Endothelial cell of umbilical vein (primary cell): ENCODE measurements at places on chromosomes 16 and 17. TPM values are rescaled to one million over a fixed set of nuclear protein-coding genes. Genes with fewer than 3 reads are reported as not detected.

The TM4SF5 gene
- not detected in 2 replicates for total RNA-seq

- no peak for DNase-seq
Observed at GRCh38 chr16:1216296-1216619, 8.8 kb downstream of the TPSG1 start.

GRCh38 chr16:67654403-67654911 lies 5.6 kb downstream of the ACD start:
- no peak for DNase-seq

The IGFALS gene
- total RNA-seq = not detected in 2 replicates

- peak; percentile 56 for DNase-seq
Observed at GRCh38 chr16:20850981-20851380, 44.7 kb downstream of the REXO5 start.

DNA sequence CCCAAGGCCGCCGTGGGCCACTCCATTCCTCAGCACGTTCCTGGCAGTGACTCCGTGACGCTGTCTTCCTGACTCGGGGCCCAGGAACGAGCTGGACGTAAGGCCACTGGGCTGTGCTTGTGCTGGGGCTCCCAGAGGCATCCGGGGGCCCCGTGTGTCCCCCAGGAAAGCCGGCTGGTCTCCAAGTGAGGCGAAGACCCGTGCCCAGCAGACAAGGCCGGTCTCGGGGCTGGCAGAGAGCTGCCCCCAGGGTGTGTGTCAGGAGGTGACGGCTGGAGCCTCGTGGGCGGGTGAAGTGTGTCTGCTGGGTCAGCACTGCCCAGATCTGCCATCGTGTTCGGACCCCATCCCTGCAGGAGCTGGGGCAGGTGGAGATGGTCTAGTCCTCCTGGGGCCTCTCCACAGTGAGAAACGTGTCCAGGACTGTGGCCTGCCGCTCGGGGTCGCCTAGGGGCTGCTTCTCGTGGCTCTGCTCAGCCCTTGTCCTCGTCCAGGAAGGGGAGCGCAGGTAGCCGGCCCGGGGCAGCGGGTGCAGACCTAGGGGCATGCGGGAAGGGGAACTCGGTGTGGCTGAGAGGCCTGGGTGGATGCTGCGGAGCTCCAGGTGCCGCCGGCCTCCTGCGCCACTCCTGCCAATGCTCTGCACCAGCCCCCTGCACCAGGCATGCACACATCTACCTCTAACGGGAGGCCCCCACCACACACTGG lies 13.1 kb downstream of the DBNDD1 start:
- DNase-seq = no peak

- peak; percentile 69 for DNase-seq
Observed at GRCh38 chr17:7356072-7356549, 1.2 kb downstream of the TMEM95 start.

The SPHK1 gene
- 70.7 and 85.6 TPM in 2 replicates for total RNA-seq

DNA sequence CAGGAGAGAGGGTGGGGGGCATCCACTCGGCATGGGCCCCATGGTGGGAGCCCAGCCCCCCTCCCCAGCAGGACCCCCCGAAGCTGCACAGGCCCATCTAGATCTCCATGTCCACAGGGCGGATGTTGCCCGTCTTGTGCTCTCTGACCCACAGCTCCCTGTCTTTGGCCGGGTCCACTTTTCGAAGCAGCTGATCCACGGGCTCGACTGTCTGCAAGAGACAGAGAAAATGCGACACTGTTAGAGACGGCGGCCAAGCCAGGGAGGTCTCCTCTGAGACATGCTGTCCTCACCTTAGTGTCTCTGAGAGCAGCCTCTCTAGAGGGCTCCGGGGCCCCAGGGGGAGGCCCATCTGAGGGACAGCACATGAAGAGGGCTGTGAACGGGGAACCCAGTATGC lies 12.1 kb upstream of the RCVRN start:
- no peak for DNase-seq

The P3H4 gene
- 37.1 and 39.2 TPM in 2 replicates for total RNA-seq

- DNase-seq = no peak
Observed at GRCh38 chr17:40822132-40822812, at the start of gene KRT10. Gene KRT10 (minus strand): TSS chr17:40822614. CDS start chr17:40822585, 29 bp downstream.

GRCh38 chr16:88049561-88050545 lies 98.6 kb downstream of the BANP start:
- no peak for DNase-seq

GRCh38 chr16:73956587-73957494 lies 339.8 kb upstream of the PSMD7 start:
- peak; percentile 53 for DNase-seq

The MPP3 gene
- 10.8 and 11.3 TPM in 2 replicates for total RNA-seq

The UNC45B gene
- not detected in 2 replicates for total RNA-seq

The KRTAP4-9 gene
- not detected in 2 replicates for total RNA-seq

The TBC1D3H gene
- total RNA-seq = 1.4 TPM in 1 of 2 replicates, not detected in the other

The NOL11 gene
- total RNA-seq = 50.7 and 52.6 TPM in 2 replicates

DNA sequence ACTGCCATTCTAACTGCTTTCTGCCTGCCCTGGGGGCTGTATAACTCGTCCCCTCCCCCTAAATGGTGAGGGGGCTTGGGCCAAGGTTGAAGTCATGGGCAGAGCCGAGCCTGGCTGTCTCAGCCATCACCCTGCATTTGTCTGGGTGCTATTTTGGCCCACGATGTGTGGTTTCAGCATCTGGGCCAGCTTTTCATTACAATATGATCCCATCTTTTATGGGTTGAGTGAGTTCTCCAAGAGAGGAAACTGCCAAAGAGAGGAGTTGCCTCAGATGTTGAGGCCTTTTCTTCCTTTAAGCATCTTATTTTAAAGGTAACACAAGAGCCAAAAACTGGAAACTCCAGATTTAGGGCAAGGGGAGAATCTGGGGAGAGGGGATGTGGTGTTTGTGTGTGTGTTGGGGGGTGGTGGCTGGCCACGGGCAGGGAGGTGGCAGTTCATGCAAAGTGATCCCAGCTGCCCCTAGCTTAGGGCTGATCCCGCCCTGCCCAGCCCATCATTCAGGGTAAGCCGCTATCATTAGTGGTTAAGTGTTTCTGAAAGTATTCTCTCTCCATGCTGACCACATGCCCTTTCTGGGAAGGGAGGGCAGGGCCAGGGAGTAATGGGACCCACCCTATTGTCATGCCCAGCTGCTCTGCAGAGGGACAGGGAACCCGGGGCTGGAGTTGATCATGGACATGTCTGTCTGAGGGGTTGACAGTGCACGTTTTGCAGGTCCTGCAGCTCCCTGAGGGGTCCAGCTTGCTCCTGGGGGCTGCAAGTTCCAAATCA lies 83.2 kb upstream of the CLEC18A start:
- DNase-seq = no peak

- DNase-seq = no peak
Observed at GRCh38 chr17:42818379-42818778, 5.7 kb downstream of the BECN1 start.

The SPSB3 gene
- 39.0 and 40.5 TPM in 2 replicates for total RNA-seq

DNA sequence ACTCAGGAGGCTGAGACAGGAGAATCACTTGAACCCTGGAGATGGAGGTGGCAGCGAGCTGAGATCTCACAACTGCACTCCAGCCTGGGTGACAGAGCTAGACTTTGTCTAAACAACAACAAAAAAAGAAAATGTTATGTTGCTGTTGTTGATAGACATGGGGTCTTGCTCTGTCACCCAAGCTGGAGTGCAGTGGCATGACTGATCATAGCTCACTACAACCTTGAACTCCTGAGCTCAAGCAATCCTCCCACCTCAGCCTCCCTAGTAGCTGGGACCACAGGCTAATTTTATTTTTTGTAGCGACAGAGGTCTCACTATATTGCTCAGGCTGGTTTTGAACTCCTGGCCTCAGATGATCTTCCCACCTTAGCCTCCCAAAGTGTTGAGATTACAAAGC lies 20.0 kb downstream of the FBXO47 start:
- DNase-seq = no peak

The RDM1 gene
- 0.46 TPM in 1 of 2 replicates, not detected in the other for total RNA-seq

GRCh38 chr16:71855937-71856662 lies 10.3 kb downstream of the ATXN1L start:
- no peak for DNase-seq

- no peak for DNase-seq
Observed at GRCh38 chr16:2874032-2874911, 8.7 kb upstream of the FLYWCH2 start.

- no peak for DNase-seq
Observed at GRCh38 chr16:30185683-30186421, 2.5 kb downstream of the CORO1A start.

The SULT1A4 gene
- 8.8 and 10.8 TPM in 2 replicates for total RNA-seq

DNA sequence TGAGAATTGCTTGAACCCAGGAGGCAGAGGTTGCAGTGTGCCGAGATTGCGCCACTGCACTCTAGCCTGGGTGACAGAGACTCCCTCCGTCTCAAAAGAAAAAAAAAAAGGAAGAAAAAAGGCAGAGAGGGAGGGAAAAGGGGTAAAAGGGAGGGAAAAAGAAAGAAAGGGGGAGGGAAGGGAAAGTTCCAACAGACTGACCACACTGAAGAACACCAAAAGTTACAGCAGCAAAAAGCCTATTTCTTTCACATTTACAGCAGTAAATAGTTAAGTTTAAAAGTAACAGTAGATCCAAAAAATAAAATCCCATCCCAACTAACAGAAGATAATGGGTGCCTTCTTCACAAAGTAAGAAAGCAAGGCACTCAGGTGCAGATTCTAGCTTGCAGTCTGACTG lies 36.9 kb upstream of the C17orf78 start:
- DNase-seq = no peak

The KRTAP2-1 gene
- total RNA-seq = not detected in 2 replicates

DNA sequence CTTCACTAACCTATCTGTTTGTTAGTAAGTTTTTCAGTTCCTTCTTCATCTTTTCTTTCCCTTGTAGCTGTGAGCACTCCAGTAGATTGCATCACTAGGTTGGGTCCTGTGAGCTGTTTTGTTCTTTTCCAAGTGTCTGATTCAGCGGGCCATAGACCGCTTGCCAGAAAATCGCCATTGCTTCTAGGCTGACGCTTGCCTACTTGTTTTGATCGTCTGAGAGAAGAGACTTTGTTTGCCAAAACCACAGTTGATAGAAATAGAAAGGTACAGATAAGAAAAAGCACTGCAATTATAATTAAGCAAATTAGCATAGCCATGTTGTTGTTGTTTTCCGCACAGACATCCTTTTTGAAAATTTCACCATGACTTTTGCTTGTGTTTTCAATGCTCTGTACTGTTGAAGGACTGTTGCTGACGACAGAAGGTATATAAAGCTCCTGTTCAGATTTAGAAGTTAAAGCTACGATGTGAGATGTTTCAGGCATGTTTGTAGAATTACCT lies 3.1 kb downstream of the EVI2A start:
- peak; percentile 4 for DNase-seq

The CETP gene
- total RNA-seq = 2.8 and 3.3 TPM in 2 replicates

GRCh38 chr17:75571197-75571884 lies 16.3 kb upstream of the MYO15B start:
- peak; percentile 21 for DNase-seq

- DNase-seq = peak; percentile 56
Observed at GRCh38 chr17:69593716-69594115, 179.2 kb downstream of the MAP2K6 start.

DNA sequence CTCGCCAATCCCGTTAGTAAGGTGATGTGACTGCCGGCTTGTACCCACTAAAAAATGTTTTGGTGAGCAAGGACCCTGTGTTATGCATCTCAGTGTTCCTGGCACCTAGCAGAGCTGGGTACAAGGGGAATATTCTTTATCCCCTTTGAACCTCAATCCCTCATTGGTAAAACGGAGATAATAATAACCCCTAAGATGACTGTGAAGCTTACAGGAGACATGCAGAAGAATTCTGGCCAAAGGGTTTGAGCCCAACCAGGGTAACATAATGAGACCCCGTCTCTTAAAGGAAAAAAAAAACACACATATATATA lies 896 bp downstream of the GGA2 start:
- peak; percentile 31 for DNase-seq
